ENCODE measurements at places on chromosomes 5 and 9.

GRCh38 chr9:92132501-92132900 lies 17.3 kb upstream of the SPTLC1 start:
- no peak for DNase-seq

DNA sequence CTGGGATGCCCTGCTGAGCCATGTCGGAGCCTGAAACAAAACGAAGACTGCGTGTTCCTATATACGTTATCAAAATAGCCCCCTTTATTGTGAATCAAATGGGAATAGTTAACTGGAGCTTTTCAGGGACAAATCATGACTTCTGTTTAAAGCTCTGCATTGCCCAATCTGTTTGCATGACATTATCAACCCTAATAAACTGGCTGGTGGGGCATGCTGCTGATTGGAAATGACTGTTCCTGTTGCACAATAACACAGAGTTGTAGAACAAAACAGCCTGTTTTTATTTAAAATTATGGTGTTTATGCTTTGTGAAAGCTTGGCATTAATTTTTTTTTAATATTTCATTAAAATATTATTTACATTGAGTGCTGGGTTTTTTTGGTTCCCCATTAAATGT lies 215.5 kb downstream of the TMEM167A start:
- DNase-seq = no peak

- no peak for DNase-seq
Measured at GRCh38 chr9:27672718-27673117, 99.4 kb upstream of the C9orf72 start.

DNA sequence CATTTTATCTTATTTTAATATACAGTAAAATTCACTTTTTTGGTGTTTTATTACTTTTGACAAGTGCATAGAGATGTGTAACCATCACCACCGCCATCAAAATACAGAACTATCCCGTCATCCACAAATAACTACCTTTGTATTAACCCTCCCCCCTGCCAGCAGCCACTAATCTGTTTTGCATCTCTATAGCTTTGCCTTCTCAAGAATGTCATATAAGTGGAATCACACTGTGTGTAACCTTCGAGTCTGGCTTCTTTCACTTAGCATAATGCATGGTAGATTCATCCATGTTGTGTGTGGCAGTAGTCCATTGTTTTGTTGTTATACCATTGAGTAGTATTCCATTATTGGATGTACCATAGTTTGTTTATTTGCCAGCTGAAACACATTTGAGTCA lies 98.8 kb downstream of the BOD1 start:
- DNase-seq = no peak

DNA sequence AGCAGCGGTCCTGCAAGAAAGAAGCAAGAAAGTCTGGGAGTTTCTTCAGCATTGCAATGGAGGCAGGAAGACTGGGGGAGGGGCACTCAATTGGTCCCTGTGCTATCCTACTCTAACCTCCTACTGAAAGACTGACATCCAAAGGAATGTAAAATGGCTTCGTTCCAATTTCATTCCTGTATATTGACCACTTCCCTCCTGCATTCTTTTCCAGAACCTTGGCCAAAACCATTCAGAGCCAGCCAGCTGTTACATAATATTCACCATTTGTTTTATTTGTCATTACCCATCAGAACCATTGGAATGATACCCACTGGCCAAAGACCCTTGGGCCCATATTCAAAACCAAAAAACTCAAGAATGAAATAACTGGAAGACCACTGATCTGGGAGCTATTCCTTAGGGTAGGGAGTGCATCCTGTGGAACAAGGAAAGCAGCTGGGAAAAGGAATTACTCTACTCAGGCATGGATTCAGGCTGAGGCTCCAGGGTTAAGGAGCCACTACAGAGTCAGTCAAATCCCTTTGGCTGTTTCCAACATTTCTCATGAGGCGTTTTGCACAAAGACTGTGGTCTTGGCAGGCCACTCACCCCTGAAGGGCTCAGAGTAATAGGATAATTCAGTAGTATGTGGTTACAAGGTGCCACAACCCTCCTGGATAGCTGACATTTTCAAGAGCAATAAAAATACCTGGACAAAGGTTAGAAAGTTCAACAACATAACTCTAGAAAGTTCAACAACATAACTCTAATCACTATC lies 148.7 kb upstream of the SLC1A3 start:
- DNase-seq = no peak

GRCh38 chr9:97756991-97757390 lies 59.9 kb upstream of the XPA start:
- no peak for DNase-seq

DNA sequence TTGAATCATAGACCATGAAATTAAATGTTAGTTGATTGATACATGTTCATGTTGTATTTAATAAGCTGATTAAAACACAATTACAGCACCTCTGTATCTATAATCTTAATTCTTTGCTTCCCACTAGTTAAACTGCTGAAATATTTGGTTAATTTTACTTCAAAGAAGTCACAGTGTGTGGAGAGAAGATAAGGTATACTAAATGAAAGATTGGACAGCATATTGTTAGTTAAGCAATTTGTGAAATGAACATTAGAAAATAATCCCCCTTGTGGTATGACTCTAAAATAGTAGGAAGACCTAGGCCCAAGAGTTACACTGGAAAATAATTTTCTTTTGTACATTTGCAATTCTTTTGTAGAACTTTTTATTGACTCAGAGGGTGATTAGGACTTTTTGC lies 30.3 kb downstream of the MAN2A1 start:
- no peak for DNase-seq

GRCh38 chr9:33151601-33152000 lies 15.5 kb downstream of the B4GALT1 start:
- DNase-seq = no peak

- DNase-seq = no peak
Measured at GRCh38 chr5:166058660-166059059, 2232.8 kb upstream of the WWC1 start.

GRCh38 chr5:62475072-62475471 lies 62.5 kb downstream of the IPO11 start:
- no peak for DNase-seq

DNA sequence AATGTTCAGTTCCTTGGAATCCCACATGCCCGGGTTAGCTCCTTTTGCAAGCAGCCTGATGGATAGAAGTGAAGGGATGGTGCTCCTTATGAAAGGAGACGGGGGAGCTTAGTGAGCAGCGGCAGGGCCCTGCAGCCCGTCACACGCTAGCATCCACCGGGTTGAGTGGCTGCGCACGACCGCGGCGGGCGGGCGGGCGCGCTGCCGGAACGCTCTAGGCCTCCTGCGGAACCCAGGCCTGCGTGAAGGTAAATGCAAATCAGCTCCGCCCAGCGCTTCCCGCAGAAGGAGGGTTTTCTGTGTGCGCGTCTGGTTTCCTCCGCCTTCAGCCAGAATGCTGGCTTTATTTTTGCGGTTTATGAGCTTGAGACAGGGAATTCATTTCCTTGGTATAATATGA lies 19.8 kb downstream of the IL12B start:
- peak; percentile 20 for DNase-seq

GRCh38 chr5:154408811-154409210 lies 37.0 kb upstream of the SAP30L start:
- no peak for DNase-seq

- DNase-seq = no peak
Measured at GRCh38 chr5:180138214-180138975, 66.8 kb upstream of the RNF130 start.

GRCh38 chr5:149629421-149629820 lies 48.1 kb downstream of the ARHGEF37 start:
- no peak for DNase-seq

DNA sequence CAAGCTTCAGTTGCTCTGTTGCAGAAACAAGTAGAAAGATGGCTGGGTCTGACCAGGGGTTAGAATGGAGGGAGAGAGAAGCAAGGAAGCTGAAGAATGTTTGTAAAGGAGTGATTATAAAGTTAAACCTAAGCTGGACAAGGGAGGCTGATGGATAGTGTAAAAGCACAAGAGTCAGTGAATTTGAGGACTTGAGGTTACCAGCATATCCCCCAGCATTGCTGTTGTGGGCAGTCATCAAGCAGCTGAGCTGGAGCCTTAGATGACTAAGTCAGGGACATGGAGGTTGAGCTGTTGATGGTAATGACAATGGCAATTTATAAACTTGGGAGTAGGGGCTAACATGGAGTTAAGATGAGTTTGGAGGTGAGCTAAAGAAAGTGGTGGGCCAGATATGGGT lies 131.5 kb downstream of the ERCC6L2 start:
- no peak for DNase-seq

DNA sequence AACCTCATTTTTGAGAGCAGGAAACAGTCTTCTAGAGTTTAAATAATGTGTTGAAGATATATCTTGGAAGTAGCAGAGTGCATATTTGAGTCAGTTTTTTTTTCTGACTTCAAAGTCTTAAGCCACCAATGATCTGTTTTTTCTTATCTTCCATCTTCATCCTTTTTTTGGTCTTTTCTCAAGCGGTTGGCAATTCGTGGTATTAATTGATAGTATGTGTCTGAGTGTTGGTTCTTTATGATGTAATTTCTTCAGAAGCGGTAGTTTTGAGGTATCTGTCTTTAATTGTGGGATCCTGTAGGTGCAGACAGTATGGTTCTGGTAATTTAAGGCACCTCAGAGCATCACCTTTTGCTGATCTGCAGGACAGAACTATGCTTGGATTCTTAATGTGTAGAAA lies 3.9 kb downstream of the CSNK1G3 start:
- DNase-seq = no peak

DNA sequence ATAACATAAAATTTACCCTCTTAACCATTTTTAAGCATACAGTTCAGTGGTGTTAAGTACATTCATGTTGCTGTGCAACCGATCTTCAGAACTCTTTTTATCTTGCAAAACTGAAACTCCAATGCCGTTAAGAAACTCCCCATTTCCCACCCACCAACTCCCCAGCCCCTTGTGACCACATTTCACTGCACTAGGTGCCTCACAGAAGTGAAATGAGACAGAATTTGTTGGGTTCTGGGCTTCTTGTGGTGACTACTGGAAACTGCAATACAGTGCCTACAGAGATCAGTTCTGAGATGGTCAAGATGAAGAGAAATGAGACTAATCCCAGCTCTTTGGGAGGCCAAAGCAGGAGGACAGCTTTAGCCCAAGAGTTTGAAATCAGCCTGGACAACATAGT lies 202.1 kb upstream of the SLC30A5 start:
- no peak for DNase-seq

- DNase-seq = no peak
Measured at GRCh38 chr9:86643946-86644674, 289.9 kb upstream of the TUT7 start.

- DNase-seq = no peak
Measured at GRCh38 chr5:180290568-180291233, 1.2 kb downstream of the MAPK9 start.

GRCh38 chr5:67578011-67578410 lies 381.4 kb upstream of the CD180 start:
- no peak for DNase-seq

DNA sequence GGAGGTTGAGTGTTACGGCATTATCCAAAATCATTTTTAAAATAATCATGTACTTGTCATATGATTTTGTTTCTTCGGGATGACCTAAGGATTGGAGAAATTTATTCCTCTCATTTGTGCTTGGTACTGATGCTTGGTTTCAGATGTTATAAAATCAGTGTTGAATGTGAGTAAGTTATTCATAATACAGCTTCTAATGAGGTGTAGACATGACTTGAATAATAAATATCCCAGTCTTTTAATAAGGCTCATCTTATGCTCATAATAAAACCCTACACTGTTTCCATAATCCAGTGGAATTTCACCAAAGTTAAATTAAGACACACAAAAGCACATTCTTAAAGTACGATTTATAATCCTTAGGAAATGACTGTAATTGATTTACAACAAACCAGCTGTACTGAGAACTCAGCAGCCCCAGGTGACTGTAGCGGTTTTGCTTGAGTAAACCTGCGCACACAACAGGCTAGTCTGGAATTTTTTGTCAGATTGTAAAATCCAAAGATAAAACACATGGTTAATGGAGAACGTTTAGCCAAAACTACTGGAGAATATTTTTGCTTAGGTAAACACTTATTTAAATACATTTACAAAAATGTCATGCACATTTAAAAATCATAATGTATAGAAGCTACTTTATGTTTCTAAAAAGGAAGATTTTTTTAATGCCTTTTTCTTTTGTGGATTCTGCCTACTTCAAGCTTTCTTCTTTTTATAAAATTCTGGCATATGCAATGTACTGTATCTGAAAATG lies 609.8 kb upstream of the GRAMD2B start:
- no peak for DNase-seq

GRCh38 chr9:98900725-98901124 lies 43.0 kb upstream of the COL15A1 start:
- DNase-seq = no peak

Data from activated naive CD8-positive, alpha-beta T cell treated with anti-CD3 and anti-CD28 coated beads, Interleukin-2, amount 50 U/mL, for 24 hours (primary cell).